Colonic mucosa (tissue), 4 donors: ENCODE measurements at places on chromosomes 6 and 20. TPM values are rescaled to one million over a fixed set of nuclear protein-coding genes. Genes with fewer than 3 reads are reported as not detected.

DNA sequence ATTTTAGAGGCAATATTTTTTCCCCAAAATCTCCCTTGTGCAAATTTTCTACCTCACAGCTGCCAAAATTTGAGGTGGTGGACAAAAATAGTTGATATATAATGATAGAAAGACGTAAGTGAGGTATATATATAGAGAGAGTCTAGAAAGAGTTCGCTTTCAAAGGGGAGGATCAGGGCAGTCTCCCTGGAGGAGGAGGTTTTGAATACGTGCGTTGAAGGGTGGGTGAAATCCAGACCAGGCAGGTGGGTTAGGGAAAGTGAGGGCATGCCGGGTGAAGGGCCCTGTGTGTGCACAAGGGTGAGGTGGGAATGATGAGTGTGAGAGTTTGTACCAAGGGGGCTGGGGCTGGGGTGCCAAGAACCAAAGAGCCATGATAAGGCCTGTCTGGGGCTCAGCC, 100.2 kb downstream of the CEBPB start:
- H3K4me3 ChIP-seq: no peak overlapping the region
- no peaks in the 10 kb centered on the region for H3K27me3 ChIP-seq
- no peaks in the 10 kb centered on the region for H3K36me3 ChIP-seq
- no peak for DNase-seq

DNA sequence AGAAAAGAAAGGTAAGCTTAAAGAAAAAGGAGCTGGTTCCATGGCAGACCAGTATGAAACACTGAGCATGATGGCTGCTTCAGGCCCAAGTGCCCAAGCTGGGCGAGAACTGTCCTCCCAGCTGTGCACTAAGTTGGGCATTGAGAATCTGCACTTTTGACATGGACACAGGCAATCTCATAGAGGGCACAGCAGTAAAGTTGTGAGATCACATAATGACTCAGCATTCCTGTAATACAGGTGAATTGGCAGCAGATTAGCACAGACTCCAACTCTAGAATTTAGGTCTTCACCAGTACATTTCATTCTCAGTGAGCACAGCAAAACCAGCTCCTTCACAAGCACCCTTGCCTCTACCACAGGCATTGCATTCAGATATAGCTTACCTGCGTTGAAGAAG, 343.4 kb downstream of the PKHD1 start:
- H3K27me3 ChIP-seq: no peaks in the 10 kb centered on the region
- H3K4me1 ChIP-seq: no peaks in the 10 kb centered on the region
- no peak overlapping the region for H3K4me3 ChIP-seq
- no peak overlapping the region for H3K27ac ChIP-seq
- DNase-seq: no peak

DNA sequence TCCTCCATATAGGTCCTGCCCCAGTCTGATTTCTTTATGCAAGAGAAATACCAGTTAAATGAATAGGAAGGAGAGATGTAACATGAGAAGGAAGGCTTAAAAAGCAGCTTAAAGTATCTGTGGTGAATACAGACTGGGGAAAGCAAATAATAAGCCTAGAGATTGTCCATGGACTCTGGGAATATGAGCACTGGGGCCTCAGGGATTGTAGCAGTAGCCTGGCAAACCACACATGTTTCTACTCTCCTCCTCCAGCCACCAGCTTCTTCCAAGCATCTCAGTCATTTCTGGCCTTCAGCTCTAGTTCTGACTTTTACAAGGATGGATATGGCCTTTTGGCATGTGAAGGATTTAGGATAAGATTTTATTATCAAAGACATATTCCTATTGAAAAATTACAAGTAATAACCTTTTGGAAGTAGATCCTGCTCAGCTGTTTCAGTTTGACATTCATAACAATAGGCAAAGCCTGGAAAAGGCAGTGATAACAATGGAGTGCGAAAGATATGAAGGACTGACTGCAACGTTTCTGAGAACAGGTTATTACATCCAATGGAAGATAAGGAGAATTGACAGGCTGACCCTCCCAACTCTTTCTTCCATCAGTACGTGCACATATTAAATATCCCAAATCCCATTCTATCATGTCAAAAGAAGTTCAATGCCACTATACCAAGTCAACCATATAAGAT, 41.6 kb downstream of the CYP39A1 start:
- no peaks in the 10 kb centered on the region for H3K36me3 ChIP-seq
- DNase-seq: no peak
- no peaks in the 10 kb centered on the region for H3K4me1 ChIP-seq
- no peak overlapping the region for H3K27ac ChIP-seq

DNA sequence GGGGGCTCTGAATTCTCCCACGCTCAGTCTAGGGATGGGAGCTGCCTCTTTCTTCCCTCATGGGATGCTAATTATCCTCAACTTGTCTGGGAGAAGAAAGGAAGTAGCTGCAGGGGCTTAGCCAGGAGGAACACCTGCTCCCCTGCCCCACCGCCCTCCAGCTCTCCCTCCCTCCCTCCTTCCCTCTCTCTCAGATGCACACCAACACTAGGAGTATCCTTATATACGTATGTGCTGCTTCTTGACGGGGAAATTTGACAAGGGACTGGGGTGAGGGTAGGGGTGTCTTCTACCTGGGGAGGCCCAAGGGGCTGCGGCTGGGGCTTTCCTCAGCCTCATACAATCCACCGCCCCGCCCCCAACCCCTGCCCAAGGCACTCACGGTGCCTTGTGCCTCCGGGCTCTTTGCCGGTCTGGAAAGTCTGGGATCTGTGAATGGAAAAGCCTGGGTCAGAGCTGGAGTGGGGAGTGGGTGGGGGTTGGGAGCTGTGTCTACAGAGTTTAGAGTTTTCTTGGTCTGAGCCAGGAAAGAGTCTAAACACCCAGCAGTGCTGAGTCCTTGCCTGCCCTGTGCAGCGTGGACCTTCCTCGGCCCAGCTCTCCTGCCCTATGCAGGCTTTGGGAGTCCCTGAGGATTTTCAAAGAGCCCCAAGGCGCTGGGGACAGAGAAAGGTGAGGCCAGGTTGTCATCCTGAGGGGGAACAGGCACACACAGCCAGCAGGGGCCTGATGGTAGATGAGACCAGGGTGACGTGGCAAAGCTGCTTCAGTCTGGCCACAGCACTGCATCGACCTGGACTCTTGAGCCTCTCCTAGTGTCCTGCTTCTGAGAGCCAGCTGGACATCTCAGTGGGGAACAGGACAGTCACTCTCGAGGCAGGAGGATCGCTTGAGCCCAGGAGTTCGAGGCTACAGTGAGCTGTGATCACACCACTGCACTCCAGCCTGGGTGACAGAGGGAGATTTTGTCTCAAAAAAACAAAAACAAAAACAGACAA, 29.3 kb upstream of the EMILIN3 start:
- H3K4me3 ChIP-seq: no peak overlapping the region
- no peak for DNase-seq
- no peak overlapping the region for H3K27ac ChIP-seq
- H3K4me1 ChIP-seq: no peaks in the 10 kb centered on the region

- DNase-seq: no peak
- H3K36me3 ChIP-seq: no peaks in the 10 kb centered on the region
- no peak overlapping the region for H3K27ac ChIP-seq
These were observed 707.9 kb downstream of the RFPL4B start for GRCh38 chr6:113055061-113055460.

DNA sequence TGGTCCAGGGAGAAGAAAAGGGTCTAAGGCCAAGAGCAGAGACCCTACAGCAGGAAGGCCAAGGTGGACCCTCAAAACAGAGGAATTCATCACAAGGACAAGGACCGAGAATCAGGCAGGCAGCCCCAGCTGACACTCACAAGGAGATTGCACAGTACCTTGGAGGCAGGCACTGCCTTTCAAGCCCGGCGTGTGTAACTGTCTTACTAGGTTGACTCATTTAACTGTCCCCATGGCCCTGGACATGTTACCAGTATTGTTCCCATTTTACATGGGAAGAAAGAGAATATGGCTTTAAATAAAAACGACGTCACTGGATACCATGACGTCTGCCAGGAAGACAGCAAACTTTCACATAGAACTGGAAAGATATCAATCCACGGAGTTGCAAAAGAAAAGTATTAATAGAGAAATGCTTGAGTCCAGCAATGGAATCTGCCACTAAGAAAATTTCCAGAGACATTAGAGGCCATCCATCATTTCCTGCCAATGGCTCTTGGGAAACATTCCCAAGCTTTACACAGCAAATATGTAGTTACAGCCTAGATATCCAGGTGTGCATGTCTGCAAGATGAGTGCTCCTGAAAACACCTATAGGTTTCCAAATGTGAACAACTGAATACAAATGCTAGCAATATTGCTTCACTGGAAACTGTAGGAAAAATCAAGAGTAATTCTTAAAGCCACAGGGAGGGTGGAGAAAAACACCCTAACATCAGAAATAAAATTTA, 111.5 kb upstream of the RPS6KA2 start:
- no peaks in the 10 kb centered on the region for H3K36me3 ChIP-seq
- no peak overlapping the region for H3K4me3 ChIP-seq
- no peaks in the 10 kb centered on the region for H3K27me3 ChIP-seq
- no peaks in the 10 kb centered on the region for H3K4me1 ChIP-seq

DNA sequence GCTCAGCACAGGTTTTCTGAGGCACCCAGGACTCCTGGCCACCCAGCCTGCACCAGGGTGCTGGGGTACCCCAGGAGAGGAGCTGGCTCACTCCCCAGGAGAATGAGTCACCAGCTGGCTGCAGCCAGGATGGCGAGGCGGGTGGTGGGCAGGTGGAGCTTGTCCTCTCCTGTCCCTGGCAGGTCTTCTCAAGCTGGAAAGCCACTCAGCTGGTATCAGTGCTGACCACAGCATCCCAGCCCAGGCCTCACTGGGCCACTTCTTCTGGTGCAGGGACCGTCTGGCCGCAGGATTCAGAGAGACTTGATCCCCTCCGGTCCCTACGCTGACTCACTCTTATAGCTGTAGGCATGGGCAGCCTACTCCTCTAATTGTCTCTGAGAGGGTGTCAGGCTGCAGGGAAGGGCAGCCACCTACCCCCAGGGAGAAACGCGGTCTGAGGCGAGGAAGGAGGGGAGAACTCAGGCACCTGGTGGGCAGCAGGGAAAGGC, 22.2 kb downstream of the TFEB start:
- H3K27me3 ChIP-seq: no peaks in the 10 kb centered on the region
- H3K4me3 ChIP-seq: no peak overlapping the region
- no peaks in the 10 kb centered on the region for H3K4me1 ChIP-seq
- no peak for DNase-seq
- H3K36me3 ChIP-seq: no peaks in the 10 kb centered on the region

- H3K4me3 ChIP-seq: no peak overlapping the region
- H3K27ac ChIP-seq: no peak overlapping the region
- H3K36me3 ChIP-seq: no peaks in the 10 kb centered on the region
- H3K27me3 ChIP-seq: no peaks in the 10 kb centered on the region
- DNase-seq: no peak
These were observed 28.5 kb upstream of the MAP3K4 start for GRCh38 chr6:160962835-160963623.

DNA sequence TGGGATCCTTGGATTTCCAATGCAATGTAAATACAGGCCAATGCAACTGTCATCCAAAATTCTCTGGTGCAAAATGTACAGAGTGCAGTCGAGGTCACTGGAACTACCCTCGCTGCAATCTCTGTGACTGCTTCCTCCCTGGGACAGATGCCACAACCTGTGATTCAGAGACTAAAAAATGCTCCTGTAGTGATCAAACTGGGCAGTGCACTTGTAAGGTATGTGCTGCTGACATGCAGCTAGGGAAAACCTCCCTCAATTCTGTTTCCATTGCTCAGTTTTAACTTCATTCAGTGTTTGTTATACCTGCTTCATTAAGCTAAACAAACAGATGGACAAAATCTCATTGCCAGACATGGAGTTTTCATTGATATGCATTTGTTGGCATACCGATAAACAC, 397.1 kb downstream of the ARHGAP18 start:
- no peaks in the 10 kb centered on the region for H3K4me1 ChIP-seq
- H3K27ac ChIP-seq: no peak overlapping the region
- no peak for DNase-seq
- no peaks in the 10 kb centered on the region for H3K27me3 ChIP-seq
- H3K4me3 ChIP-seq: no peak overlapping the region

- H3K36me3 ChIP-seq: no peaks in the 10 kb centered on the region
- H3K4me1 ChIP-seq: no peaks in the 10 kb centered on the region
- no peak overlapping the region for H3K4me3 ChIP-seq
- H3K27ac ChIP-seq: no peak overlapping the region
- no peaks in the 10 kb centered on the region for H3K27me3 ChIP-seq
- no peak for DNase-seq
These were observed 54.3 kb upstream of the NFATC2 start for GRCh38 chr20:51596668-51597388.

DNA sequence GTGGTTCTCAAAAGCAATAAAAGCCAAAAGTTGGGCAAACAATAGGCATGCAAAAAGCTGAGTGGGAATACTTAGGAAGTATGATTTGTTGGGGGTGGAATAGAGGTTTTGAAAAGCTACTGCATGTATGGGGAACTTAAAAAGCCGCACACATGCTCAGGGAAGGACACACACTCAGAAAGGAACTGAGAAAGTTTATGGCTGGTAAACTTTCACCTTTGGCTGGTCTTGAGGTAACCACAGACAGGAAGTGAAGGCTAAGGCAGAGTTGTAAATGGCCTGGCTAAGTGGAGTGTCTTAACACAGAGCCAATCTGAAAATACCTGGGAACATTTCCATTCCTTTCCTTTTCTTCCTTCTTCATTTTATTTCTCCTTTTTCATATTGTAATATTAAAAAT, 134.5 kb upstream of the EXOC2 start:
- no peaks in the 10 kb centered on the region for H3K4me1 ChIP-seq
- no peaks in the 10 kb centered on the region for H3K27me3 ChIP-seq
- DNase-seq: no peak
- no peak overlapping the region for H3K27ac ChIP-seq
- H3K4me3 ChIP-seq: no peak overlapping the region

GRCh38 chr20:23152902-23153301, 66.8 kb upstream of the CD93 start:
- H3K4me1 ChIP-seq: no peaks in the 10 kb centered on the region
- H3K27ac ChIP-seq: no peak overlapping the region
- no peak overlapping the region for H3K4me3 ChIP-seq
- H3K36me3 ChIP-seq: no peaks in the 10 kb centered on the region
- no peak for DNase-seq

- no peak overlapping the region for H3K27ac ChIP-seq
- H3K4me1 ChIP-seq: no peaks in the 10 kb centered on the region
- H3K4me3 ChIP-seq: no peak overlapping the region
- DNase-seq: no peak
These were observed 266.4 kb upstream of the BMP2 start for GRCh38 chr20:6501061-6501460.

DNA sequence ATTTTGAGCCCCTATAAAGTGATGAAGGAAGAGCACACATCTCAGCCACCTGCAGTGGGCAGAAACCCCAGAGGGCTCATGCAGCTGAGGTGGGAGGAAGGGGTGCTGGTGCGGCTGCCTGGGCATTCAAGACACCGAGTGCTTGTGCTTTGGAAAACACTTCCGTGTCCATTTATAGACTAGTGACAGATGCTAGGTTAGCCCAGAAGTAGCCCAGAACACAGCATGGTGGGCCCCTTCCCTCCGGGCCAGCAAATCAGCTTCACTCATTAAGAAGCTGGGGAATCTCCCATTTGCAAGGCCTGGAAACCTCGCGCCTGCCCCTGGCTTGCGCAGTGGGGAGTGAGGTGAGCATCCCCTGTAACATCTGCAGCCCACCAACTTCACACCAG, 12.9 kb downstream of the BEND3 start:
- H3K27ac ChIP-seq: no peak overlapping the region
- no peak for DNase-seq
- no peaks in the 10 kb centered on the region for H3K36me3 ChIP-seq
- no peak overlapping the region for H3K4me3 ChIP-seq

CAPN11 gene
- not detected for total RNA-seq

CGA gene
- total RNA-seq: not detected

SIRPB1 gene
- total RNA-seq: 0.82 TPM

FAM209B gene
- 0.37 TPM for total RNA-seq

FRK gene
- 25.9 TPM for total RNA-seq

CCN5 gene
- total RNA-seq: 2.9 TPM

NKAPL gene
- total RNA-seq: 0.25 TPM
